ENCODE measurements at places on chromosomes 1 and 21.

- peak; percentile 12 for DNase-seq
These were observed 42.7 kb downstream of the HSD3B1 start for GRCh38 chr1:119549719-119550132.

GRCh38 chr1:28755701-28756100, 19.0 kb downstream of the YTHDF2 start:
- no peak for DNase-seq

- DNase-seq = no peak
These were observed 1158.6 kb downstream of the PLA2G4A start for GRCh38 chr1:187987236-187987776.

DNA sequence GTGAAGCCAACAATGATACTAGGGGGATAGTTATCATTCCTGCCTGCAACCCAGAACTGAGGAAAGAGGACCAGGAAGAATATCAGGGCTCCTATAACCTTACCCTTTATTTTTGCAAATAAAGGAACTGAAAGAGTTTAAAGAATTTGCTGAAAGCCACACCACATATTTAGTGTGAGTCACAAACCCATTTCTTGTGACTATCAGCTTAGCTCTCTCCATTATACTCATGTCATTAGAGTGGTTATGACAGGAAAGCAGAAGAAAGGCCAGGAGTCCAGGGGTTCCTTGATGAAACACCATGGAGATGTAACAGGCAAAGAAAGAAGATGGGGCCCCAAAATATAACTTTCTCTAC, 141.1 kb upstream of the SAMSN1 start:
- no peak for DNase-seq

GRCh38 chr1:28781305-28781704, 30.7 kb upstream of the OPRD1 start:
- no peak for DNase-seq

DNA sequence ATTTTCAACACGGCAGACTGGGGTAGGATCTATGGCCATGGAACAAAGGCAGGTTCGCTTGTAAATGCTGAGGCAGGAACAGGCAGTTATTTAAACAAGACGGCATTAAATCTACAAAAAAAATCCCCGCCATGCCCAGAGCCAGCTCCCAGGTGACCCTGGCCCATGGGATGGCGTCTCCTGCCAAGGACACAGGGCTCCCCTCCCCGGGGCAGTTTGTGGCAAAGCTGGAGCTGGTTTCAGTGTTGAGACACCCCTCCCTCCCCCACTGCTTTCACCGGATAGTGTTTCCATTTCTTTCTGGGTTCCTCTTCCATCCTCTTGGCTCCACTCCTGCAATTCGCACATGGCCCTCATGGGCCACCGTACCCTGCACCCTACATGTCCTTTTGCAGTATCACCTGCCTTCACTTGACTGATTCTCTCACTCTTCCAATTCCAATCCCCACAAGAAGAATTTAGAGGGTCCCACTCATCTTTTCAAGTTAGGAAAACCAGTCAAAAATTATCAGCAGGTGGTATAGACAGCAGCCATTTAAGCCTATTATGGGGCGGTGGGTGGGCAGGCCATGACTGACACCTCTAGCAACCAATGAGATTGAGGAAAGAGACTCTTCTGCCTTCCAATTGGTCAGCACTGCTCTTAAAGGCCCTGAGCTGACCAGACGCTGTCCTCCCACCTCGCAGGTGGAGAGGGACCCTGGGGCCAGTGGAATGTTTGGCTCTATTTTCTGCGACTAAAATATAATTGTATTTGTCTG, 52.0 kb downstream of the OLIG1 start:
- peak; percentile 3 for DNase-seq

DNA sequence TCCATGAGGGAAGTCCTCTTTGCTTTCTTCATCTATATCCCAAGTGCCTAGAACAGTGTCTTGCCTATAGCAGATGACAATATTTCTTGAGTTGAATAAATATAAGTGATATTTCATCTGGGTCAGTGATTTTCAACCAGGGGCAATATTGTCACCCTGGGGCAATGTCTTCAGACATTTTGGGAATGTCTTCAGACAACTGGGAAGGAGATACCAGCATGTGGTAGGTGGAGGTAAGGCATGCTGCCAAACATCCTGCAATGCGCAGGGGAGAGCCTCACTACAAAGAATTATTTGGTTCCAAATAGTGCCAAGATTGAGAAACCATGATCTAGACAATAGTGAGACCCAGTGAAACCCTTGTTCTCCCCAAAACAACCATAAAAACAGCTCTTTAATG, 54.7 kb downstream of the C1orf94 start:
- no peak for DNase-seq

- DNase-seq = peak; percentile 26
These were observed 58.1 kb downstream of the RPAP2 start for GRCh38 chr1:92356956-92357355.

DNA sequence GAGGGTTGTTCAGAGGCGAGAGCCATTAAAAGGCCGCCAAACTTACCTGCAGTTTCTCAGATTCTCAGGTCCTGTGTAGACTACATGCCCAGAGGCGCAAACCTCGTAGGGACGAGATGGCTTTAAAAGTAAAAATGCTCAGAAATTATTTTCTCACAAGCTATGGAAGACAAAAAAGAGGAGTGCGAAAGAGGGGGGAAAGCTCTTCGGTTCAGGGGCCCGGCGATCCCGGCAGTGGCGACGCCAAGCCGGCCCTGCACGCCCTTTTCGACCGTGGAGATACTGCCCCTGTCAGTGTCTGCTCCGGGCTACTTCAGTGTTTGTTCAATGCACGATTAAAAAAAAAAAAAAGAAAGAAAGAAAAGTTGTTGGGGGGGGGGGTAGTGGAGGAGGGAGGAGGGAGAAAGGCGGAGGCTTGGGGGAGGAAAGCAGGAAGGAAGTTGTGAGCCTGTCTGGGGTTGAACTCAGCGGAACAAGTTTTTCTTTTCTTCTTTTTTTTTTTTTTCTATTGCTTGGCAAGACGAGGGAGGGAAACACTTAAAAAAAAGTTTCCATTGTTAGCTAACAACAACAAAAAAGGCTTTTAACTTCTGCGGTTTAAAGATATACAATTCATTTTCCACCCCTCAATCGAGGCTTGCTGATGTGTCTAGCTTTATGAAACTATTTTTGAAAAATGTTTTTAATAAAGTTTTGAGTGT, at the start of gene ITPKB:
TSS of gene ITPKB (minus strand) at position 288 of the 701 bp plus-strand sequence. CDS start 1,824 bp downstream, outside the sequence.
- no peak for DNase-seq

Data from GM04504 (cell line).